ENCODE measurements at places on chromosomes 1 and 21.

DNA sequence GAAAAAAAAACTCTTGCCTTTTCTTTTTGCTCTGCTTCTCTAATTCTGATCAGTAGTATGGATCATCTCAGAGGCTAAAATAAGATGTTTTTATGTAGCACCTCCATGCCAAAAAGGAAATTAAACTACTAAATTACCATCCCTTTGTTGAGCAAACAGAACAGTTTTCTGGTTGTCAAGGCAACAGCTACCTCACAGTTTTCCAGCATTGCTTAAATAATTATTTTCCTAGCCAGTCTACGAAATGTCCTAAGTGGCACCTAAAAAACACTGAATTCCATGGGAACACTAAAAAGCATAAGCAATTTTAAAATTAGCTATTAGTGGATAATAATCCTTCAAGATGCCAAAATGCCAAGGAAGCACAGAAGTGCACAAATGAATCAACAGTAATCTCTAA, 61.7 kb downstream of the ARID4B start:
- DNase-seq = no peak

DNA sequence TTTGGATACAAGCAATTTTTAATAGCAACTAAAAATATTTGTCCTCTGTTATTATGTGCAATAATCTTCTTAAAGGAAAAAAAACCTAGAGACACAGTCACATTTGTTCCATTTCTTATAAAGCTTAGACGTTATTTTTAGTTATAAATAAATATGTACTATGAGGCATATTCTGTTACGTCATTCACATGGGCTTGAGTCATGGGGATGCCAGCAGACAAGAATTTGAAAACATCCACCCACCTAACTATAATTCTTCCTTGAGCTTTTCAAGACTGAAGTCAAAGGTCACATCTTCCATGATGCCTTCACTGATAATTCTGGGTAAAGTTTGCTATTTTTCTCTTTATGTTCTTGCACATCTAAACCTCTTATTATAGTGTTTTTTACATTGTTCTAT, 268.8 kb downstream of the KCTD3 start:
- no peak for DNase-seq

- no peak for DNase-seq
Measured at GRCh38 chr1:109186733-109187086, 27.0 kb upstream of the SARS1 start.

GRCh38 chr1:22953740-22954141, 18.9 kb downstream of the LACTBL1 start:
- no peak for DNase-seq

DNA sequence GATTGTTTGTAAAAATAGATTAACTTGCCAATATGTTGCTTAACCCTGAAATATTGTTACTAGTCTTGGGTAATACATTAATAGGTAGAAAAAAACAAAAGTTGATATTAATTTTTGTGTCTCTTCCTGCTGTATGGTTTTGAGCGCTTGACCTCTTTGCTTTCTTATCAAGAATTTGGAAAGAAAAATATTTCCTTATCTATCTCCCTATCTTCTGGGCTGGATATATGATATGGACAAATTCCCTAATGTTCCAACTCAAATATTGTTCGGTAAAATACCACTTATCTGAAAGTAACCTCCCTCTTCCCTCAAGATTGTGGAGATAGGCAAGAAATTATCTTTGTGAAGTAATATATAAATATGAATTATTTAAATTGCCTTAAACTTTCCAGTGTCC, 57.3 kb downstream of the ADGRL4 start:
- no peak for DNase-seq

- DNase-seq = peak; percentile 57
Measured at GRCh38 chr1:100353071-100353801, 930 bp downstream of the CDC14A start.

- no peak for DNase-seq
Measured at GRCh38 chr1:210298296-210298695, 30.4 kb upstream of the HHAT start.
